HuH-7.5 (cell line): ENCODE measurements at places on chromosomes 6 and 20.

- DNase-seq = no peak
These were observed 66.2 kb downstream of the SLC22A23 start for GRCh38 chr6:3390698-3391097.

GRCh38 chr6:42396720-42397119 is 55.0 kb downstream of the TRERF1 start:
- no peak for DNase-seq

DNA sequence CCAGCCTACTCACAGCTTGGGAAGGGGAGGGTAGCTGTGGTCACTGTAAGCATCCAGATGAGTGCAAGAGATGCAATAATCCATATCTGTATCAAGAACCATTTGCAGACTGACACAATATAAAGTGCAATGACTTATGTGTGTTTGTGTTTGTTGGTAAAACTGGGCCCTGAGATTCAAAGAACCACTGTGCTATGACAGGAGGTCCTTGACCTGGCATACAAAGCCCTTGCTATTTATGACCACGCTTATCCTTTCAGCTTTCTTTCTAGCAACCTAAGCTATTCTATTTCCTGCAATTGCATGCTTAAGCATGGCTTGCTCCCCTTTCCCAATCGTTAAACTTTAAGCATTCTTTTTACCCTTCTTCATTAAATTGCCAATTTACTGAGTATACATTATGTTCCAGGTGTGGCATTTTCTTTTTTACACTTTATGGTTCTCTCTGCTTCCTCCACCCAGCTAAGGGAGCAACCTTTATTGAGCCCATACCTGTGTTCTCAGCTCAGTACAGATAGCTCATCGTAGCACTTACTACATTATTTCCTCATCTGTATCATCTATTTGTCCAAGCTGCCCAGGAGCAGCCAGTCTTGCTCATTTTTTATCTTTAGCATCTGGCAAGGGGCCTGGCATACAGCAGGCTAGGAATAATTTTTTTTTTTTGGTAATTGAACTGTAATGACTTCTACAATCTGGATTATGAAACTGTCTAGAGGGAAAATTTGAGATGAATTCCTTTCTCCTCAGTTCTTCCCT is 3.5 kb downstream of the MCUR1 start:
- DNase-seq = no peak

DNA sequence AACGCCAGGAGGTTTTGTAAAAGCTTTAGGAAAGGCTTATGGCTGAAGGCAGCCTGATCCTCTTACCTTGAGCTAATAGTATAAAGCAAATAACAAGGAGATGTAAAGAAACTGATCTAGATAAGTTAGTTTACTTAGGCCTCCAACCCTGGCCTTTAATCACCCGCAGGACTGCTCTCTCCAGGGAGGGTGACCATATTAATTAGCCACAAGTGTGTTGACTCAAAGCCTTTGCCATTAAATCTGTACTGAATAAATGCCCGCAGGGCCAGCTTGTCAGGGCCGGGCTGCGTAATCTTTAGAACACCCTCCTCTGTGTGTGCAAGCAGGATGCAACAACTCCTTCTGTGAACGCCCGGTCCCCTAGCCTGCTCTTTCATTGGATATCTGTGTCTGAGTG is 6.1 kb upstream of the PRSS16 start:
- no peak for DNase-seq

DNA sequence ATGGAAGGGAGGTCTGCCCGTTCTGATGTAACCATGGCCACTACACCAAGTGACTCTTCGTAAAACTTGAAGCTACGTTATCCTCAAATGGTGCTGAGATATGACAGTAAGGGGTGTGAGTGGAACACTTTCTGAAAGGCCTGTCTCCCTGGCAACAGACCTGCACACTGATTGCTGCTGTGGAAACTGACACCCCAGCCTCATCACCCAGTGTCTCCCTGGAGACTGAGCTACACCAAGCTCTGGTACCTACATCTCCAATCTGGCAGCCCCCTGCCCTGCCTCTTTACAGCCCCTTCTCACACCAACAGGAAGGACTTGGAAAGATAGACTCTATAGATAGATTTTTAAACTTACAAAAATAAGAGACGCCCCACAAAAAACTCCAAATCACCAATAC is 13.2 kb downstream of the PI16 start:
- no peak for DNase-seq

DNA sequence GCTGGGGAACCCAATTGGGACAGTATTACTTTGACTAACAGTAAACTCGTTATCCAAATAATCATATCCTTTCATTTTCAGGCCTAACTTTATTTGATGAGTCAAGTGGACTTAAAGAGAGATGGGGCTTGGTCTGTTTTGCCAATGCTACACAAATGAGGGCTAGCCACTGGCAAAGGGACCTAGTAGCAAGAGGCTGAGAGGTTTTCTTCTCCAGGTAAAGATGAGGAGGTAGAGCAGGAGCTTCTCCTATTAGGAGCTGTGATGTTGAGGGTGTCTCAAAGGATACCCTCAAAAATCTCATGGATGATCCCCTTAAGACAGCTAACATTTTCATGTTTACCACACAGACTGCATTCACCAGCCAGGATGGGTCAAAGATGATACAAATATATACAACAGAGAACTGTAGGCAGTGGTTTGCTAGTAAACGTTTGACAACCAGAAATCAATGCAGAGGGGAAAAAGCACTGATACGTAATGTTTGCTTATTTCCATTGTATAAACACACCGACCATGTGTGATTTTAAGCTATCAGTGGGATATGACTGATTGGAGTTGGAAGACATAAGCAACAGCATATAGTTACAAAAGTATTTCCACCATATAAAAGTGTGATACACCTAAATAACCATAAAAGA is 153.3 kb downstream of the IBTK start:
- peak; percentile 25 for DNase-seq

DNA sequence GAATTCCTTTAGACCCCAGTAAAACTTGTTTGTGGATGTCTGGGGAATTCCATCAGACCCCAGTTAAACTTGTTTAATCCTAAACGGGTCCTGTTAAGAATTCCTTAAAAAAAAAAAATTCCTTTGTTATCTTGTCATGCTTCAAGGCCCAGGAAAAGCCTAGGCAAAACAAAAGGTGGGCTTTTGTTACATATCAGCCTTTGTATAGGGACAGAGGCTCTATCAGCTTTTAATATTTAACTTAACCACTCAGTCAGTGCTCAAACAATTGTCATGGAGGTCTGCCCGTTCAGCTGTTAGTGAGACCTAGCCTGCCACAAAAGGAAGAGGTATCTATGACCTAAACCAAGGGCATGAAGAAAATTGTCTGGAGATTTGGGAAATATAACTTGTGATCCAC is 53.1 kb downstream of the SLC22A1 start:
- DNase-seq = no peak

DNA sequence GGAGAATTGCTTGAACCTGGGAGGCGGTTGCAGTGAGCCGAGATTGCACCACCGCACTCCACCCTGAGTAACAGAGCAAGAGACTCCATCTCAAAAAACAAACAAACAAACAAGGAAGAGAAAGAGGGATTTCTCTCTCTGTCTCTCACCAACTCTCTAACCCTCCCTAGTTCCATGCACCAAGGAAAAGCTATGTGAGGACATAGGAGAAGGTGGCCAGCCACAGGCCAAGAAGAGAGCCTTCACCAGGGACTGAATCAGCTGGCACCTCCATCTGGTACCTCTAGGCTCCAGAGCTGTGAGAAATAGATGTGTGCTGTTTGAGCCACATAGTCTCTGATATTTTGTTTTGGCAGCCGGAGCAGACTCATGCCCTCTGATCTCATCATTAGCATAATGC is 9.0 kb upstream of the FAM110A start:
- no peak for DNase-seq

DNA sequence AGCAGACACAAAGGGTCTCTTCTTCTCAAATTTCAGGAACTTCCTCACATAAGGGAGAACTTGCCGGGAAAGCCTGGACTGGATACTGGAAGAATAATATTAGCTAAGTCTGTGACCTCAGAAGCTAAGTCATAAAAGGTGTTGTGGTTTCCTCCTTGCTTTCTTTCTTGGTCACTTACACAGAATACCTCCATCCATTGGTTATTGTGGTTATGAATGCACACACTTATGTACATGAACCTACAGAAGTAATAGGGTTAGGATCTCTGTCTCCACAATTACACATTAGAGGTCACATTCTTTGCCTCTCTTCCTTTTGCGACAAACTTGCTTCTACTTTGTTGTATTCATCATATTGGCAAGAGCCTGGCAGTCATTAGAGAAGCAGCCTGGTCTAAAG is 40.4 kb downstream of the ZNF391 start:
- no peak for DNase-seq

- peak; percentile 40 for DNase-seq
These were observed 78.0 kb downstream of the DZANK1 start for GRCh38 chr20:18388860-18389259.

- DNase-seq = no peak
These were observed 517.8 kb upstream of the FLRT3 start for GRCh38 chr20:14855171-14855570.
